ENCODE measurements at places on chromosomes 4 and X.

DNA sequence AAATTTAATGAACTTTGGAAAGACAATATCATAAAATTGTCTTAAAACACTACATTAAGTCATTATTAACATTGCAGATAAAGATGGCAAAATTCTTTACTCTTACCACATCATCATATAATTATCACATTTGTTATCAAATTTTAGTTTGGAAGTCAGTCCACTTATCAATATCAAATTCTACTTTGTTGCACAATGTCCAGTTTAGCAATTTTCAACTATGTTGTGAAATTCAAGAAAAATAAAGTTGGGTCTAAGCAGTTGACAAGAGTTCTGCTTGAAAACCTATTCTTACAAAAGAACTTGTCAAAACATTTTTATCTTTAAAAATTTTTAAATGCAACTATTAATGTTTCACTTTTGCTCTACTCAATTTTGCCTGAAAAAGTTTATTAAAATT is 44.7 kb upstream of the TET2 start:
- no peak for DNase-seq

DNA sequence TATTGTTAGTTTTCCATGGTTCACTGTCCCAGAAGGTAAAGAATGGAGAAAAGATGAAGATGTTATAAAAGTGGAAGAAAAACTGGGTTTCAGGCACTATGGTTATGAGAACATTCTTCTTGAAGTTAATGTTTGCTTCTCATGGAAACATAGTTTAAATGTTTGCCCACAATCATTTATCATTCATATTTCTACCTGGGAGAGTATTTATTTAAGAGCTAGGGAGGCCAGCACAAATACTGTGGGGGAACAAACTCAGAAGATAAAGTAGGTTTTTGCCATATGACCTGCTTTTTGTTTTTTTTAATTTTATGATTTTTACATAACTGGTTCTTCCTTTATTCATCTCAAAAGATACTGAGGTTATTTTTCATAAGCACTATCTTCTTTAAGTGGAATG is 96.8 kb downstream of the GC start:
- DNase-seq = no peak

GRCh38 chr4:117596917-117597480 is 437.3 kb upstream of the NDST3 start:
- DNase-seq = no peak

- peak; percentile 47 for DNase-seq
Observed at GRCh38 chrX:13287816-13288215, 32.0 kb downstream of the ATXN3L start.

- DNase-seq = no peak
Observed at GRCh38 chr4:173002830-173003561, 165.6 kb upstream of the GALNT7 start.

- DNase-seq = no peak
Observed at GRCh38 chrX:50081282-50081889, 119.4 kb downstream of the AKAP4 start.
